ENCODE measurements at places on chromosomes 11 and 22.

- peak; percentile 49 for DNase-seq
Measured at GRCh38 chr11:14905104-14906033, 13.3 kb upstream of the CYP2R1 start.

DNA sequence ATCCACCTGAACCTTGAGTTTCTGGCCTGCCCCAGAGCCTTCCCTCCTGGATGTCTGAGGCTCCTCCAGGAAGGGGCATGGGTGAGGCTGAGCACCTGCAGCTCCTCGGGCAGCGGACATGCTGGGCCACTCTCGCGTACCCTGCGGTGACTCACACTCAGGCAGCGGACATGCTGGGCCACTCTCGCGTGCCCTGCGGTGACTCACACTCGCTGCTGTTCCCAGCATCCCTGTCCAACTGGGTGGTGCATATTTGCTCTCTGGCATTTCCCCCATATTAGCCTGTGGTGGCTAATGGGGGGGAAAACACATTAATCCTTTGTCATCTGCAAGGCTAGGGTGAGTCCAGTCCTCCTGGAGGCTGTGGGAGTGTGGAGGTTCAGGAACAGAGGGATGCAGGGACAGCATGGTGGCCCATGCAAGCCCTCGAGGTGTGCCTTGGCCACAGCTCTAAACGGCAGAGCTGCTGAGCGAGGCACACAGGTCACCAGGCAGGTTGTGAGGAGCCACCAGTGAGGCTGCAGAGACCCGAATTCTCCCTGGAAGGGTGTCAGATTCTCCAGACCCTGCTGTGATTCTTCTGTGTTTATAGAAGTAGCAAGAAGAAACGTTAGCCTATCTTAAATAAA lies 728.1 kb downstream of the BRD1 start:
- DNase-seq = no peak

DNA sequence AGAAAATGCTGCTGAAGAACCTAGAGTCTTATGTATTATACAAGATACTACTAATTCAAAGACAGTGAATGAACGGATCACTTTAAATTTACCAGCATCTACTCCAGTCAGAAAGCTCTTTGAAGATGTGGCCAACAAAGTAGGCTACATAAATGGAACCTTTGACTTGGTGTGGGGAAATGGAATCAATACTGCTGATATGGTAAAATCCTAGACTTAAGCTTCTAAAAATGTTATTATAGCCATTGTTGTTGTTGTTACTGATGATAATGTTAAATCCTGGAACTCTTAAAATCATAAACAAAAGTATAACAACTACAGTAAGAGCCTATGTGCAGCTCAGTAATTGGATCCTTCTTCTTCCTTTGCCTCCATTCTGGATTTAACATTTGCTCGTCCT lies 38.4 kb downstream of the USP47 start:
- DNase-seq = no peak

DNA sequence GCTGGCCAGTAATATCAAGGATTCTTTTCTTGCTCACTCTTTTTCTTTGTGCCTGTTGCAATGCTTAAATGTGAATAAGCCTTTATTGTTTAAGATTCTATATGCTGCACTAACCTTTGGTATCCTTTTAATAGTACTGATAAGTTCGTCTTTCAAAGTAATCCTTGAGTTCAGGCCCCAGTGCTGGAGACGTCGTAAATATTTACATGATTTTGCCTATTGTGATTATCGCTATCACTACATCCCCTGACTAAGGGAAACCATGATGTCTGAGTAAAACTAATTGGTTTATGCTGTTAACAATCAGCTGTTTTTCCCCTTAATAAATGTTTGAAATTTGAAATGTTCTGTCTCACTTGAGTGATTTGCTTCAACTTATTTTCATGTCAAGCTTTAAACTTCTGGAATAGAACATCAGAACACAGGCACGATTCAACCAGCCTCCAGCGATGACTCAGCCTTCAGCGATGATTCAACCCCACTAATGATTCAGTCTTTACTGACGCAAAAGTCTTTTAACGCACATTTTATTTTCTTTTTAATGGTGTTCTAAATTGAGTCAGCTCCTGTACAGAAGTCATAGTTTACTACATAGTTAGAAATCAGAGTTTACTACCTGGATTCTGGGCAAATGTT lies 3.9 kb downstream of the HTATIP2 start:
- DNase-seq = peak; percentile 23

DNA sequence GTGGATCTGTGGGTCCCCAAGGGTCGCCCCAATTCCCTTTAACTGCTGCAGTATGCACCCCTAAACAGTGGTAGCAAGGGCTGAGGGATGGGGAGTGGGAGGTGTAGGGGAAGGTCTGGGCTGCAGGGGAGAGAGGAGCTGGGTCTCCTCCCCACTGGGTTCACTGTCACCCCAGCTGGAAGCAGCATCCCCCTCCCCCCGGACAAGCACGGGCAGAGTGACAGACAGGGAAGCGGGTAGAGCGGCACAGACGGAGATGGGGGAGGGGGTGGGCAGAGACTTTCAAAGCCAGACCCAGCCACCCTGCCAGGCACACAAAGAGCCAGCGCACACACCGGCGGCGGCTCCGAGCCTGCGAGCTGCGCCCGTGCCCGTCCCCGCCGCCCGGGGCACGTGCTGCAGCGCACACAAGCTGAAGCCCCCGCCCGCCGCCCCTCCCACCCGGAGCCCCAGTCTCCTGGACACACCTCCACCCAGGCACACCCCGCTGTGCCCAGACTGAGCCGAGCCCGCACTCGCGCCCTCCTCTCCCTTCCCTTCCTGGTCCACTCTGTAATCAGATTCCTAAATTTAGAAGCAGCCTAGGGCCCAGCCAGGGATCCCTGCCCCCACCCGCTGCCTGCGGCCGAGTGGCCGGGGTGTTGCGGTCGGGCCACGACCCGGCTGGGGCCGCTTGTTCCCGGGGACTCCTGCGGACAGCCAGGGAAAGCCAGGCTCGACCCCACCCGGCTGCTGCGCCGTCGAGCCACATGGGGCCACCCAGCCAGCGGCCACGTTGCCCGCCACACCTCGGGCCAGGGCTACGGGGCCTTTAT lies 935 bp upstream of the RCOR2 start:
- no peak for DNase-seq

GRCh38 chr11:64613648-64614047 lies 22.6 kb downstream of the SLC22A12 start:
- no peak for DNase-seq

- no peak for DNase-seq
Measured at GRCh38 chr22:45314786-45315185, 5.1 kb downstream of the FAM118A start.

DNA sequence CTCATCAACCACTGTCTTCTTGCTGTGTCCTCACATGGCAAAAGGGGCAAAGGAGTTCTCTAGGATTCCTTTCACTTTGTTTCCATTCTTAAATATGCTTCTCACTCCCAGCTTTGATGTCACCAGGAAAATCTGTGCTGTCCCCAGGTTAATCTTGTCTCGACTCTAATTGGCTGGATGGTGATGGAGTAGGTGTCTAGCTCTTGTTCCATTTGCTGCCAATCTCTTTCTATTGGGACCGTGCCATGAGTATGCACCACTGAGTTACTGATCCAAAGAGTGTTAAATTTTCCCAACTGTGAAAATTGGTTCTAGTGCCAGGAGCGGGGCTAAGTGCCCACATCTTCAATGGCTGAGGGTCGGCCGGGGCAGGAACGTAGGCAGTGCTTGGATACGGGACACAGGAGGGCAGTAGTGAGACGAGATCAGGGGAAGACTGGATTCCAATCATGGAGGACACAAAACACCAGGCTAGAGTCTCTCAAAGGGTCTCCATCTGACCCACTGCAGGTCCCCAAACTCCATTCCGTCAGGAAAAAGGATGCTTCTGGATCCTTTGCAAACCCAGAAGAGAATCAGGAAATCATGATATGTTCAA lies 47.7 kb upstream of the CSNK2A3 start:
- no peak for DNase-seq

DNA sequence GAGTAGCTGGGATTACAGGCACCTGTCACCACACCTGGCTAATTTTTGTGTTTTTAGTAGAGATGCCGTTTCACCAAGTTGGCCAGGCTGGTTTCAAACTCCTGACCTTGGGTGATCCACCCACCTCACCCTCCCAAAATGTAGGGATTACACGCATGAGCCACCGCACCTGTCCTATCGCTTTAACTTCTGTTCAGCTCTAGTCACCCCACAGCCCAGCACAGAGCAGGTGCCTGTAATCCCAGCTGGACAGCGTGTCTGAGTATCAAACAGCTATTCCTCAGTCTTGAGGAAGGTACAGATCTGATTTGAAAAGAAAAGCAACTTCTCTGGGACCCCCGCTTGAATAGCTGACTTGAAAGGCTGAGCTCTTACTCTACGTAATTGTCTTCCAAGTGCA lies 149.1 kb downstream of the CTTN start:
- no peak for DNase-seq

- no peak for DNase-seq
Measured at GRCh38 chr11:2110521-2110920, 28.7 kb downstream of the IGF2 start.

GRCh38 chr11:119196833-119197483 lies 9.2 kb upstream of the CBL start:
- DNase-seq = peak; percentile 39

DNA sequence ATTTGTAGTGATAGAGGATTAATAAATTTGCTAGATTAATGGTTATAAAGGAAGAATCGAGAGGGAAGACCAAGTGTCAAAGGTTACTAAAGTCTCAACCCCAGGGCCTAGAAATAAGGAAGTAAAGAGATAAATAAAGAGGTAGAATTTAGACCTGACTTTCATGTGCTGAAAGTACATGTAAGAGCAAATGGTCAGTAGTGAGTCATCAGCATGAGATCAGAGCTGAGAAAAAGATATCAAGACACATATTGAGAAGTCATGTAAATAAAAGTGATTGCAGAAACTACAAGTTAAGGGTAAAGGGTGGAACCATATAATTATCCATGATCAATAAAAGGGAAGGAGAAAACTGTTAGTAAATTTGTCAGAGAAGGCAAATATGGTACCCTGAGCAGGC lies 1.4 kb upstream of the OR8B8 start:
- DNase-seq = no peak

GRCh38 chr11:86196913-86197312 lies 47.6 kb upstream of the EED start:
- DNase-seq = no peak

DNA sequence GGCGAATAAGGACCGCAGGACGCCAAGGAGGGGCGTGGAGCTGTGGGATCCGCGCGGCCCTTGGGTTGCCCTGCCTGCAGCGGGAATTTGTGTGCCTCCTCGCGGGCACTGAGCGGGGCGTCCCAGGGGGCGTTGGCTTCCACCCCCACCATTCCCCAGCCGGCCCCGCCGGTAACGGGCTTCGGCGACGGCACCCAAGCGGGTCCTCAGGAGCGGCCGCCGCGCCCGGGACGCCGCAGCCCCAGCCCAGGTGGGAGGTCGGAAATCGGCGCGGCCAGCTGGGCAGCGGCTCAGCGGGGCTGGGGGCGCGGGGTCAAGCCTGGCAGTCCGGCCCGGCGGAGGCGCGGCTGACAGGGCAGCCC lies 320 bp downstream of the CLTCL1 start:
- peak; percentile 19 for DNase-seq

GRCh38 chr11:62142921-62143320 lies 19.1 kb downstream of the INCENP start:
- DNase-seq = no peak

GRCh38 chr22:35212996-35213395 lies 44.3 kb upstream of the HMGXB4 start:
- no peak for DNase-seq

- no peak for DNase-seq
Measured at GRCh38 chr11:1459219-1459575, 27.4 kb downstream of the MOB2 start.

DNA sequence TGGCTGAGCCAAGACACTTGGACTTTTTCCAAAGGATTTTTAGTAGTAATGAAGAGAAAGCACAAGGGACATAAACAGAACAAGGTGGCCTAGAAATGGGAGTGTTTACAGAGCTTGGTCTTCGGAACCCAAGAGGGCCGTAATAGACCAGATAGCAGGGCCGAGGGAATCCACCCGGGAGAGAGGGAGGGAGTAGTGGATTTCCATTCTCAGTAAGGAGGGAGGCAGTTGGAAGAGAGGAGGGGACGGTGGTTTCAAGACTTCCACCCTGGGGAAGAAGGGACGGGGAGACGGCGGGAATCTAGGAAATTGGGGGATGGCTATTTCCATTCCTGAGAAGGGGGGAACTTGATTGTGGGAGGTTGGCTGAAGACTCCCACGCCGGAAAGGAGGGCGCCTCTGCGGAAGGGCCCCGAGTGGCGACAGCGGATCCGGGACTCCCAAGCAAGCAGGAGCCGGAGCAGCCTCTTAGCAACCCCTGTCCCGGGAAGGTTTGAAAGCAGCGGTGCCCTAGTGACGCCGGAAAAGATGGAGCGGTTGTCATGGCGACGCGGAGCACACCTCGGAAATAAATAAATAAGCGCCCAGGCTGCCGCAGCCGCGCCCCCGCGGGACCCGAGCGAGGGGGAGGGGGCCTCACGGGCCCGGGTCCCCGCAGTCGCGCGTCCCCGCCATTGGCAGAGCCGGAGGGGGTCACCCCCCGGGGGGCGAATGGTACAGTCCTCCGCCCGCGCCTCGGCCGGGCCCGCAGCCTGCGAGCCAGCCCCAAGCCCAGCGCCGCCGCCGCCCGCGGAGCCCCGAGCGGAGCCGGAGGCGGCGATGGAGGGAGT lies 31.6 kb downstream of the EIF3F start:
- DNase-seq = peak; percentile 70

- DNase-seq = no peak
Measured at GRCh38 chr11:93526346-93526633, 16.9 kb downstream of the SMCO4 start.

DNA sequence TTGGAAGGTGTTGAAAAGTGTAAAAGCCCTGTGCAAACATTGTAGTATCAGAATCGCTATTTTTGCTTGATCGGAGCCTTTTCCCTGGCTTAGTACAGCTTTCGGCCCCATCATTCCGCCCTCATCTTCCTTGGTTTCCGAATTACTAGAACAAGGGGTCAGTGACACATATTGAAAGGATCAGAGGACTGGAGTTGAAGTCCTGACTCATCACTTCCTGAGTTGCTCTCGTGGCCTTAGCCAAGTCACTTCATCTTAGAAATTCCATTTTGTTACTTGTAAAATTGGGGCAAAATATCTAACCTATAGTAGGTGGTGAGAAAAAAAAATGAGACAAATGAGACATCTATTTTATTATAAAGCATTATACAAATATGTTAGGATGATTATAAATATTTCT lies 375.0 kb downstream of the NTM start:
- DNase-seq = no peak

- no peak for DNase-seq
Measured at GRCh38 chr11:57547854-57548377, 10.5 kb downstream of the SMTNL1 start.

DNA sequence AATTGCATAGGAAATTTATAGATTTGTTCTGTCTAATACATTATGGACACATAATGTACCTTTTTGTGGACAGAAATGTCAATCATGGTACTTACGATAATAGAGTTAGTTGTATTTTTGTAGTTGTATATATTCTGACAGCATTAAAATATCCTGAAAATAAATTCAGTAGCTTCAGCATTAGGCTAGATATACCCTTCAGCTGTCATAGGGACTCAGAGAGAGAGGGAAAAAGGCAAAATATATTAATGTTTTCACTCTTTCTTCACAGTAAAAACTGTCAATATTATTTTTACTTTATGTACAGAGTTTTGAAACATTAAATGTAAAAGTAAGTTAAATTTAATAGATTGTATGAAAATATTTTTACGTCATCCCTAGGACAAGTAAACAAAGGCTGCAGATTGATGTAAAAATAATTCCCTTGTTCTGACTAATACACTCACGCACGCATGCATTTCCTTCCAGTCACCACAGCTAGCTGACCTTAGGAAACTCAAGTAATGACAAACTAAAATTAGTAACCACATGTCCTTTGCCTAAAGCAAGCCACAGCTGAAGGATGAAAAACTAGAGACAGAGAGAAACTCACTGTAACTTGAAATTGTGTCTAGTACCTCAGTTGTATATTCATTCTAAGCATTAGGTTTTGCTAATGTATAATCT lies 104.7 kb upstream of the CARD18 start:
- DNase-seq = no peak
